ENCODE measurements at places on chromosomes 1 and 21.

GRCh38 chr1:161139766-161140165, 7.3 kb upstream of the DEDD start:
- DNase-seq = peak; percentile 58

DNA sequence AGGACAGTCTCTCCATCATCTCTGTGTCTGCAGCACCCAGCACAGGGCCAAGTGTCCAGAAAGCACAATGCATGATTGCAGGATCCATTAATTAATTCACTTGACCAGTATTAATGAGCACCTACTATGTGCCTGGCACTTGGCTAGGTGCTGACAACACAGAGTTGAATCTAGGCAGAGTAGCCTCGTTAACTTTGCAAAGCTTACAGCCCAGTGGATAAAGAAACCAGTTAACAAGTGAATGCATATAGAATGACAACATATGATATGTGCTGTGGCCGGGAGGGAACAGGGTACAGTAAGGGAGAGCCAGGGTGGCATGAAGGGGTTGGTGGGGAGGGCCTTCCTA, 10.9 kb downstream of the SLC1A7 start:
- DNase-seq = no peak

DNA sequence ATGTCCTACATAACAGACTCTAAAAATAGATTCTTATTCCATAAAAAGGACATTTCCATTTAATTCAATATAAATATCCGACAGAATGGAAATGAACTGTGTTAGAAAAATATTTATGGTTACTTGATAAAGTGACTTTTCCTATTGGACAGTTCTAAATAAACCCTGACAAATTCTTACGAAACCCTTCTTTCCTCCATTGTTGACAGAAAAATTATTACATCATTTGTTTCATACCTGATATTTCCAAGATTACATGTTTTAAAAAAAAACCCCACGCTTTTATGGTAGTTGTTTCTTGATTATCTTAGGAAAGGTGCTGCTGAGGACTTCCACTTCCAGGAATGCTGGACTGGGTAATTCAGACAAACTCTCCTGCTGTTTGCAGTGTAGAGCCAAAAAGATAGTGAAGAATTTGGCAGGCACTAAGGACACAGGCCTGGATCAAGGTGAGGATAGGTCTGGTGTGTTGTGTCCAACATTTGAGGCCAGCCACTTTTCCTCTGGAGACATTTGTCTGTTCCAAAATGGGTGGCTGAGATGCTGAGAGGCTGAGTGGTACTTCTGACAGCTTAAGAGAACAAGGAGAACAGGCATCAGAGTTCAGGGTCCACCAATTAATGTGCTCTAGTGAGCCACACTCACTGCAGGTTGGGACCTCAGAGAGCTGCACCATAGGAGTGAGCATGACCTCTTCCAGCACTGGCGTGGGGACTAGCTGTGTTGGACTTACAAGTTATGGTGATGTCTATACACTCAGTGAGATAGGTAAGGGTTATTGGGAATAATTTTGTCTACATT, 7.0 kb upstream of the C1orf116 start:
- DNase-seq = no peak

GRCh38 chr1:41670217-41670957, 185.9 kb upstream of the EDN2 start:
- no peak for DNase-seq

DNA sequence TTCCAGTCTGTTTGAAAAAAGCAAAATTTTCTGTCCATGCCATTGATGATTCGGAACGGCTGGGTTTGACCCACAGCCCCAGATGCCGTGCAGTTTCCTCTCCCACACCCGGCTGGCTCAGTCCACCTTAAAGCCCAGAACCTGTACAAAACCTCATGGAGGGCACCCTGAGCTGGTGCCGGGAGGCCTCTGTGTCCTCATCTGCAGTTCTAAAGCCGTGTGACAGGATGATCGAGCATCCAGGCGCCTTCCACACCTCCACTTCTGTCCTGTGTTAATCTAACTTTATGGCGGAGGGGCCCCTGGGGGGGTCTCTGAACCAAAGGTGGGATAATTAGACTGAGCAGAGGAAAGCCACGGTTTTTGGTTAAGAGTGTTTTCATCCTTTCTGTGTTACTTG, 49.6 kb downstream of the SLC37A1 start:
- no peak for DNase-seq

DNA sequence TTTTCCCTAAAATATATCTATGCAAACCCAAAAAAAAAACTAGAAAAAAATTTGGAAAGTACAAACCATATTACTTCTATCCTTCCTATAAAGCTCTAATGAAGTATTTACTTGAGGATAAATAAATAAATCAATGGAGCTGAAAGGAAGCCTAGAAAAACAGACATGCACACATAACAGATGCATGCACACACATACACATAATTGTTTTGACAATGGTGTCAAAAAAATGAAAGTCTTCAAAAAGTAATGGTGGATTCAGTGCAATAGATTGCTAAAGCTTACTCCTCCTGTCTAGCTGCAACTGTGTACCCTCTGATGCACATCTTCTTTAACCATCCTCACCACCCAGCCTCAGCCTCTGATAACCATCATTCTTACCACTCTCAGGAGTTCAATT, 521.9 kb upstream of the RGS18 start:
- no peak for DNase-seq

DNA sequence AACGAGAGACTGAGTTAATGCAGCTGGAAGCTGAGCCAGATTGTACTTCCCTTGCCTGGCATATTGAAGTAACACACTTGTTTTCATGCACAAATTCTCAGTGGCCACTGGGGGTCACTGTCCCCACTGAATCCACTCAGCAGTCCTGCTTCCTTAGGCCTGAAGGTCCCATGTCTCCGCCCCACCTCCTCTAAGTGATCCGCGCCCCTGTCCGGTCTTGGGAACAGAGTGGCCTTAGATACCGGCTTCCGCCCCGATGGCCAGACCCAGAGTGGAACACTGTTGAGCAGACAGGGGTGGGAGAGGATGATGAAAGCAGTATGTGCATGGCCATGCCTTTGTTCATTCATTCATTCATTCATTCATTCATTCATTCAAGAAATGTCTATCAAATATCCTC, 34.8 kb downstream of the CHAF1B start:
- peak; percentile 86 for DNase-seq

- no peak for DNase-seq
Measured at GRCh38 chr1:21655748-21656147, 13.4 kb downstream of the RAP1GAP start.

DNA sequence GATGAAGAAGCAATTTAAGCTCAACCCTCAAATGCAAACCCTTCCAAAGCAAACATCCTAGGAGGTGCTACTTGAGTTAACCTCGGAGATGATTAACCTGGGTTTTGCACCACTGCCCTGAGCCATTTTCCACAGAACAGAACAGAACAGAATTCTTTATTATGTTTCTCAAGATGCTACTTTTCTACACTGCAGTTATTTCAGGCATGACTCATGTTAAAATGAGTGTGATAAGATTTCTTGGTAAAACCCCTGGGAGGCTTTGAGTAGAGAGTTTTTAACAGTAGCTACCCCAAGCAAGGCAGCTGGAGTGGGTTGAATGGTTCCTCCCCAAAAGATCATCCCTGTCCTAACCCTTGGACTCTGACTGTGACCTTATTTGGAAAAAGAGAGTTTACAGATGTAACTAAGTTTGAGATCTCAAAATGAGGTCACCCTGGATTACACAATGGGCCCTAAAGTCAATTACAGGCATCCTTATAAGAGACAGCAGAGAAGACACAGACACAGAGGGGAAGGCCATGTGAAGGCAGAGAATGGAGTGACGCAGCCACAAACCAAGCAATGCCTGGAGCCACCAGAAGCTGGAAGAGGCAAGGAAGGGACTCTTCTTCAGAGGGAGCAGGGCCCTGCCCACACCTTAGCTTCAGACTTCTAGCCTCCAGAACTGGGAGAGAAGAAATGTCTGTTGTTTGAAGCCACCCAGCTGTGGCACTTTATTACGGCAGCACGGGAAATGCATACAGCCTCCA, 153.4 kb downstream of the ETS2 start:
- DNase-seq = no peak

GRCh38 chr21:27589781-27590180, 622.9 kb upstream of the ADAMTS5 start:
- no peak for DNase-seq

DNA sequence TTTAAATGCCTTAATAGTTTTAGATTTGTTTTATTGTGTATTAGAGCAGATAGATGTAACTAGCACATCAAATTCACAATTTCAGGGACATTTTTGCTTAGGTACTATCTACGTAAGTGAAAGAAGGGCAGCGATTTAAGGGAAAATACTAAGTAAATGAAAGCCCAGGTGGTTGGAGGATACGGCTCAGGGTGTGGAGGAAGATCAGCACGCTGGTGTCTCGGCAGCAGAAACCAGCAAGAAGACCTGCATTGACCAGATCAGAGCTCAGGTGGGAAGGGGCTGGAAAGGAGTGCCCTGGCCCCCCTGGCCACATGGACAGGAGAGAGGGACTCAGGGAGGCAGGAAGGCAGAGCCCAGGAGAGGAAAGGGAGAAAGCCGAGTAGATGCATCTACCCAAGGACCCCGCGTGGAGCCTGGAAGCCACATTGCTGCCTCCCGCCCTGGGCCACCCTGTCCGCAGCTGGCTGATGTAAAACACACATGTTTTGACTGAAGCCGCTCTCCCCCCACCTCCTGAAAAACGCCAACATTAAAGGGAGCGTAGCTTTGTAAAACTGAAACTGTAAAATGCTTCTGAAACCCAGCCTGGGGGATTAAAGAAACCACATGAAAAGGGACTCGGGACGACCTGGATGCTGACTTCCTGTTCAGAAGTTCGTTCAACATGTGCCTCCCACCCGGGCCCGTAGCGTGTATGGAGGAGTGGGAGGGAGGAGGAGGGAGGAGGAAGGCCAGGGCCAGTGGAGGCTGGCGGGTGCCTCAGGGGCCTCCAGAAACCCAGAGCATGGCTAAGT, 72.6 kb upstream of the TARDBP start:
- no peak for DNase-seq

- peak; percentile 31 for DNase-seq
Measured at GRCh38 chr1:84892705-84893618, at the start of gene LPAR3. TSS of gene LPAR3 (minus strand) at chr1:84893206. CDS start at chr1:84866120, 27,086 bp downstream.

DNA sequence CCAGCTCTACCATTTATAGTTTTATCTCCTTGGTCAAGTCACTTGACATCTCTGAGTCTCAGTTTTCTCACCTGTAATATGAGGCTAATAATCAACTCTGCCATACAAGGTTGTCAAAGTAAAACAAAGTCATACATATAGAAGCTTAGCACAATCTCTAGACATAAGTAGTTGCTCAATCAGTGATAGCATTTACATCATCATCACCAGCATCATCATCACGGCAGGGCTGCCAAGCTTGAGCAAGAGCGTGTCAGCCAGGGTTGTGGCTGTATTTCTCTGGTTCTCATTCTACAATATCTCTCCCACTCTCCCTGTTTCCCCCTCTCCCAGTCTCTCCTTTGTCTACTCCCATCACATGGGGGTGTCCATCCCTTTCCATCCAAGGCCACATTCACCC, 41.7 kb upstream of the COA6 start:
- no peak for DNase-seq

DNA sequence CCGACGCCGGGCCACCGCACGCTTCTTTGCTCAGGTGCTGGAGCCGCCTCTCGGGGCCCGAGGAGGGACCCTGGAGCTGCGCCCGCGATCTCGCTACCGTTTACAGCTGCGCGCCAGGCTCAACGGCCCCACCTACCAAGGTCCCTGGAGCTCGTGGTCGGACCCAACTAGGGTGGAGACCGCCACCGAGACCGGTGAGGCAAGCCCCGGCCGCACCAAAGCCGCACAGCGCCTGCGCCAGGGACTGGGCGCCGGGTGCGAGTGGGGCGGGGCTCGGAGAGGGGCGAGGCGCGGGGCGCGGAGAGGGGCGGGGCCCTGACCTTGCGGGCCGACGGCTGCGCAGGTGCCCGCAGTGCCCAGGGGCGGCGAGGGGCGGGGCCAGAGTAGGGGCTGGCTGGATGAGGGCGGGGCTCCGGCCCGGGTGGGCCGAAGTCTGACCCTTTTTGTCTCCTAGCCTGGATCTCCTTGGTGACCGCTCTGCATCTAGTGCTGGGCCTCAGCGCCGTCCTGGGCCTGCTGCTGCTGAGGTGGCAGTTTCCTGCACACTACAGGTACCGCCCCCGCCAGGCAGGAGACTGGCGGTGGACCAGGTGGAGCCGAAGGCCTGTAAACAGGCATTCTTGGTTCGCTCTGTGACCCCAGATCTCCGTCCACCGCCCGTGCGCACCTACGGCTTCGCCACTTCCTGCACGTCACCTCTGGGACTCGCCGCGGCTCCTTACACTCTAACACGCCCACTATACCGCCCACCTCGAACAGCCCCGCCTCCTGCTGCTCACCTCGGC, 9.8 kb upstream of the CDC20 start:
- peak; percentile 84 for DNase-seq

DNA sequence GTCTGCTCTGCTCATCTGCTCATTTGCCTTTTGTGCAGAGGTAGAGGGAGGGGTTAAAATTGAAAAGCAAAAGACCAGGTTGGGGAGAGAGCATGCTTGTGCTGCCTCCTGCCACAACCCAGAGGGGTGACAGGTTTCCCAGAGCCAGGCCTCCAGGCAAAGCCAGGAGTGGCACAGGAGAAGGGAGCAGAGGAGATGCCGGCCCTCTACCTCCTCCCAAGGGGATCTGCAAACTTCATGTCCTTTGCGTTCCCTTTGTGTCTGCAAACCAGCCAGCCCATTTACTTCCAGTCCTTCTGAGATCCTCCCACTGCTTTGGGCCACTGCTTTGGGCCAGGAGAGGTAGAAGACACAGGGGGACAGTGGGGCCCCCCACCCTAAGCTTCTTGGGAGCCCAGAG, 67.8 kb downstream of the EPHB2 start:
- no peak for DNase-seq

- DNase-seq = peak; percentile 23
Measured at GRCh38 chr1:208668991-208669390, 424.8 kb upstream of the PLXNA2 start.

DNA sequence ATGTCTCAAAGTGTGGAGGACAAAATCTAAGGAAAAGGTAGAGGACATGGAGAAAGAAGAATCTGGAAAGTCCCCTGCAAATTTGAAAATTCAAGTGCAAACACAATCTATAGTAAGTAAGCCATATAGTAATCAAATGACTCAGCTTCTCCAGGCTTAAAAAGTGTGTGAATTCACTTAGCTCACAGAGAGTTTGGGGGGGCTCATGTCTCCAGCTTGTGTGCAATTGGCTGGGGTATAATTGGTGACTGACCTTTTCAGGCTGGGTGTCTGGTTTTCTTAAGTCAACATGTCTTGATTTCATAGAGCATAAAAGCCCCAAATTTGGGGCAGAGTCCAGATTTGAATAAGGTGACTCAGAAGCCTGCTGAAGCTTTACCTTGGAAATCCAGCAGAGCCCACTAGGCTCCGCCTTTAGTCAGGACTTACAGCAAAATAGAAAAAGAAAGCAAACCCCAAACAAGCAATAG, 8.6 kb downstream of the CLDN14 start:
- no peak for DNase-seq

GRCh38 chr1:89608319-89608983, 24.5 kb upstream of the LRRC8C start:
- DNase-seq = no peak
